ENCODE measurements at places on chromosomes 16 and 17.

- peak; percentile 66 for DNase-seq
Measured at GRCh38 chr17:42266918-42267766, 9.0 kb downstream of the STAT5B start.

DNA sequence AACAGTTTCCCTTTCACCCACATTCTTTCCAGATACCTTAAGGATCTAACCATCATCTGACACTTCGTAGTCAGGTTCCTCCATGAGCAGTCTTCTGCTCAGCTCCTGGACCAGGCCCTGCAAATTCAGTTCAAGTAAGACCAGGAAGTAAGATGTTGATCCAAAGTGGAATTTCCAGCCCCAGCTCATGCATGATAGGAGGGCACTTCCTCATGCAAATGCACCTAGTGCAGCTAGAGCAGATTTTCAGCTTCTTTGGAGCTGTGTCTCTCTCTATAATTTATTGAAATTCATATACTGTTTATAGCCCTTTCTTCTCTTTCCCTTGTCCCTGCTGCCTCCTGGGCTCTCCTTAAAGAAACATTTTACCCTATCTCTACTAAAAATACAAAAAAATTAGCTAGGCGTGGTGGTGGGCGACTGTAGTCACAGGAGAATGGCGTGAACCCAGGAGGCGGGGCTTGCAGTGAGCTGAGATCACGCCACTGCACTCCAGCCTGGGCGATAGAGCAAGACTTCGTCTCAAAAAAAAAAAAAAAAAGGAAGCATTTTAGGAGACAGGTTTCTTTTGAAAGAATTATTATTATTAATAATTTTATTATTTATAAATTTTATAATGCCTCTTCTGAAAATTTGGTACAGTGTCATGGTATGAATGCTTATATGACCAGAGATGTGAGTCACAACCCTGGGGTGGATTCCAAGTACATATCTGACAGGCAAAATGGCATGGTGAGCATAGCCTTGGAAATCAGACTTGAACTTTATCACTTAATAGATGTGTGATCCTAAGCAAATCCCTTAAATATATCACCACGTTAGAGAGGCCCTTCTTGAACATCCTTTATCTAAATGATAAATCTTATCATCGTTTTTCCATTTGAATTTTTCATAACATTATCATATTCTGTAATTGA, 94.3 kb downstream of the SSH2 start:
- peak; percentile 29 for DNase-seq

- DNase-seq = peak; percentile 89
Measured at GRCh38 chr17:77127735-77128361, 12.9 kb upstream of the SEC14L1 start.

DNA sequence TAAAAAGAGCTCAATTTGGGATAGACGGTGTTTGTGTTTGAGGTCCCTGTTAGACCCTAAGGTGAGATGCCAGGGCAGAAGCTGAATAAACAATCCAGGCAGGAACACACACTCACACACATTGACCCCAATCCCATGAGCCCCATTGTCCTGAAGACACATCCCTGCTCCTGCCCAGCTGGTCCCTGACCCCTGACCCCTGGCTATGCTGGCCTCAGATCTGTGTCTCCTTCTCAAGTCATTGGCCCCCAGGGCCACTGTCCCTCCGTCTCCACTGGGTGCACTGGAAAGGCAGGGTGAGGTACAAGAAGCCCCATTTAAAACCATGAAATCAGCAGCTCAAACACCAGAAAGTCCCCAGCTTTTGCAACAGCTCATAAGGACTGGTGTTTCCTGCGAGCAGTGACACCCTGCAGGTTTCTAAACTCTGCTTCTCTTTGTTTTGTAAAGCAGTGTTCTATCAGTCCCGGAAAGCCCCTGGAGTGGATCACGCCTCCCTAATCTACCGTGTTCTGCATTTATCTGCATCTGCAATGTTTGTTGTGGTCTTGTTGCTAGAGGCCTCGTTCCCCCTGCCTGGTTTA, 18.0 kb upstream of the ASGR2 start:
- peak; percentile 92 for DNase-seq

GRCh38 chr16:583815-584591, 5.9 kb upstream of the RAB40C start:
- no peak for DNase-seq

DNA sequence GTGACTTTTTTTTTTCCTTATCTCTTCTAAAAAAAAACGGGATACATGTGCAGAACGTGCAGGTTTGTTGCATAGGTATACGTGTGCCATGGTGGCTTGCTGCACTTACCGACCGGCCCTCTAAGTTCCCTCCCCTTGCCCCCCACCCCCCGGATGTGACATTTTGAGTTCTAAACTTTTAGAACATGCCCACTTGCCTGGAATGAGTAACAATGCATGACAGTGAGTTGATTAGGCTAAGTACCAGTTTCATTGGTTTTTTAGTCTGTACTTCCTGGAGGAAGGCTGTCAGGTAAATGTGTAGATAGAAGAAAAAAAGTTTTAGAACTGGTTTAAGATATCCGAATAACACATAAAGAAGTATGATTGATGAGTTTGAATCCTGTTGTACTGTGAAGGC, 4.0 kb downstream of the BPTF start:
- no peak for DNase-seq

GRCh38 chr16:53999841-54000240, 286.7 kb downstream of the IRX3 start:
- no peak for DNase-seq

DNA sequence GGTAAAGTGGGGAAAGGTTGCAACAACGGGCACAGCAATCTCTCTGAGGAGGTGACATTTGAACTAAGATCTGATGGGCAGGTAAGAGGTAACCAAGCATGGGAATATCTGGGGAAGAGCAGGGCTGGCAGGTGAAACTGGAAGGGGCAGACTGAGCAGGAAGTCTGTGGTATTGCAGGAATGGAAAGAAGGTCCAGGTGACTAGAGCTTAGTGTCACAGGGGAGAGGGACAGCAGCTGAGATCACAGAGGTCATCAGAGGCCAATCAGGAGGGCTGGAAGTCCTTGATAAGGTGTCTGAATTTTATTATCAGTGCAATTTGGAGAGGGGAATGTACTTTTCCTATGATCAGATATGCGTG, 73.3 kb upstream of the DHX40 start:
- no peak for DNase-seq

- DNase-seq = no peak
Measured at GRCh38 chr17:50194934-50195865, 6.2 kb downstream of the COL1A1 start.

DNA sequence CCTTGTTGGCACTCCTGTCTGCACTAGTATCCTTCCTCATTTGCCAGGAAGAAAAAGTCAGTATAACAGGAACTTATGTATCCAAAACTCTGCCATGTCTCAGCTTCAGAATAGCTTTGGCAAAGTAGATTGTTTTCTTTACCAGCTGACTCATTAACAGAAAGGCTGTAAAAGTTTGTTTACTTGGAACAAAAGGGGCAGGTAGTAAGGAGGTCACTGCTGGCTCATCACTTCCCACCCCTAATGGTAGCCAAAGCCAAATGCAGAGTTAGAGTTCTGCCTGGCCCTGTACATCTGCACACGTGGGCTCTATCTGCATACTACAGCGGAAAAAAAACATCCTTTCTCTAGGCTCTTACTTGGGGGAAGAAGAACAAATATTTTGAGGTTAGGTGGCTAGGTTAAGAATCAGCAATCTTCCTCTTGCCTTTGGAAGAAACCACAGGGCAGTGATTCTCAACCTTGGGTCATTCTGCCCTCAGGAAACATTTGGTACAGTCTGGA, 90.9 kb upstream of the BCAR1 start:
- peak; percentile 28 for DNase-seq

DNA sequence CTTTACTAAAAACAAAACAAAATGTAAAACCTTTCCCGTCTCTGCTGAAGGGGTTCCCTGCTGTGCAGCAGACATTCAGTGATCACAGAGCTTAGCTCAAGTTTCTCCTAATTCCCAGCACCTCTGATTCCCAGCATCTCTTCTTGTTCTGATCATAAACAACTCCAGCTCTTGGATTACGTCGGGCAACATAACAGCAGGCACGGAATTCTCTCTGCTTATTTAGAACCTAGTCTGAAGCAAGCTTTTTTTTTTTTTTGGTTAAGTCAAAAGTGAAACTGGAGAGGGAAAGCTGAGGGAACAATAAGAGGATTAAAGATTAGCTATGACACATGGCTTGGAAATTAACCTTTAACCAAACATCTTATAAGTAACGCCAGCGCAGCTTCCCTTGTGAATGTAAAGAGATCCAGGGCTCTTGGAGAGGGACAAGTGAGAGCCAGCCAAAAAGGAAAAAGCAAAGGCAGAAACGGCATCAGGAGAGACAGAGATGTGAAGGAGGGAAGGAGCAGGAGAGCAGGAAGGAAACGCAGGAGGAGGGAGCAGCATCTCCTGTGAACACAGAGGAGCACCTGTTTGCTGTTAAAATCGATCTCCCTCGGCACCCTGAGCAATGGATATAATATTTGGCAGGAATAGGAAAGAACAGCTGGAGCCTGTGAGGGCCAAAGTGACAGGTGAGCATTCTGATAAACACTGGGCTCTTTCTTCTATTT, at the start of gene BCO1:
BCO1 (plus strand) TSS at position 394 of the 716 bp plus-strand sequence; CDS start at position 614, 220 bp downstream.
- DNase-seq = no peak

DNA sequence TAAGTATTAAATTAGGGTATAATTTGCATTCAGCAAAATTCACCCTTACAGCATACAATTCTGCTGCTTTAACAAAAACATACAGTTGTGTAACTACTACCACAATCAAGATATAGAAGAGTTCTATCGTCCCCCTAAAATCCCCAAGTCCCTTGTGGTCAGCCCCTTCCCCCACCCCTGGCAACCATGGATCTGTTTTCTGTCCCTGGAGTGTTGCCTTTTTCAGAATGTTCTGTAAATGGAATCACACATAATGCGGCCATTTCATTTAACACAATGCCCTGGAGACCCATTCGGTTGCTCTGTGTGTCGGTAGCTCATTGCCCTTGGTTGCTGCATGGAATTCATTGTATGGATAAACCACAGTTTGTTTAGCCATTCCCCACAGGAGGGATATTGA, 190.2 kb downstream of the IRX5 start:
- no peak for DNase-seq

DNA sequence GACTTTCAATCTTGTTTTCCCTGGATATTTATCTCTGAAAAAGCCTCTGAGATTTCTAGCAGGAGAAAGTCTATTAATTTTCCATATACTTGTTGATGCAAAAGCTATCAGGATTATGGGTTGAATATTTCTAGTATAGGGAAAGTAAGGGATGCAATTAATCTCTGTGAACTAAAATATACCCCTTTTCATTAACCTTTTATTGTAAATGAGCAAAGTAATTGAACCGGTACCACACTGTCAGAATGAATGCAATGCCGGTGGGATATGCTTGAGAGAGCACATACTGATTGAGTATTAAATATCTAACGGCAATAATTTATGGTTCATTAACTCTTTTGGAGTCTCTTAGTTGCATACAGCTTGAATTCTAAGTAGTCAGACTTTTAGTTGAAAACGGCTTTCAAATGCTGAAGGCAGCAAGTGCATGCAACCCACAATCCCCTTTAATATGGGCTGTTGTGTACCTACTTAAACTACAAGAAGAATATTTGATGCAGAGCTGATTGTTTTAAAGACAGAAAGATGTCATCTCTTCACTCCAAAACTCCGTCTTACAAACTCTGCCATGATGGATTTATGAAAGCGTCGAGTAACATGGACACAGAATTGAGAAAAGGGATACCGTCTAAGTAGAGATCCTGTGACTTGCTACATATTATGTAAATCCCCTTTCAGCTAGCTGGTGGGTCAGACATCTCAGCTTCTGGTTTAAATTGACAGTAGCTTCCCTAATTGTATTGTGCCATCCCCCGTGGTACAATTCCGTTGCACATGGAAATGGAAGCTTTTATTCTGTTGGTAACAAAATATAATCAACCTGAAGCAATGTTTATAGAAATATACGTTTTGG, 141.3 kb upstream of the CDH8 start:
- DNase-seq = no peak

DNA sequence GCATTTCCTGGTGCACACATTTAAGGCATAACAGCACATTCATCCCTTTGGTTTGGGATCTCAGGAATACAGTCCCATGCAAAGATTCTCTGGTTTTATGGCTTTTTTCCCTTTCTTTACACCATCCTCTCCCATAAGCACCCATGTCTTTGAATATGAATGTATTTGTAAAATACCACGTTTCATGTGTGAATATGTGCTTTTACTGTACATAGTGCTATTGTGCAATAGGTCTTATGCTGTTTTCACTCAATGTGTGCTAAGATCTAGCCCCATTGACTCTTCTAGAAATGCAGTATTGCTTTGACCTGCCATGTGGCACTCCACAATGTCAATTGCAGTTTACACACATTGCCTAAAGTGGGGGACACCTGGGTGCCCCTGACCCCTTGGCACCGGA, 10.1 kb upstream of the SPNS1 start:
- no peak for DNase-seq

- no peak for DNase-seq
Measured at GRCh38 chr17:41416479-41416878, 7.9 kb downstream of the KRT37 start.

DNA sequence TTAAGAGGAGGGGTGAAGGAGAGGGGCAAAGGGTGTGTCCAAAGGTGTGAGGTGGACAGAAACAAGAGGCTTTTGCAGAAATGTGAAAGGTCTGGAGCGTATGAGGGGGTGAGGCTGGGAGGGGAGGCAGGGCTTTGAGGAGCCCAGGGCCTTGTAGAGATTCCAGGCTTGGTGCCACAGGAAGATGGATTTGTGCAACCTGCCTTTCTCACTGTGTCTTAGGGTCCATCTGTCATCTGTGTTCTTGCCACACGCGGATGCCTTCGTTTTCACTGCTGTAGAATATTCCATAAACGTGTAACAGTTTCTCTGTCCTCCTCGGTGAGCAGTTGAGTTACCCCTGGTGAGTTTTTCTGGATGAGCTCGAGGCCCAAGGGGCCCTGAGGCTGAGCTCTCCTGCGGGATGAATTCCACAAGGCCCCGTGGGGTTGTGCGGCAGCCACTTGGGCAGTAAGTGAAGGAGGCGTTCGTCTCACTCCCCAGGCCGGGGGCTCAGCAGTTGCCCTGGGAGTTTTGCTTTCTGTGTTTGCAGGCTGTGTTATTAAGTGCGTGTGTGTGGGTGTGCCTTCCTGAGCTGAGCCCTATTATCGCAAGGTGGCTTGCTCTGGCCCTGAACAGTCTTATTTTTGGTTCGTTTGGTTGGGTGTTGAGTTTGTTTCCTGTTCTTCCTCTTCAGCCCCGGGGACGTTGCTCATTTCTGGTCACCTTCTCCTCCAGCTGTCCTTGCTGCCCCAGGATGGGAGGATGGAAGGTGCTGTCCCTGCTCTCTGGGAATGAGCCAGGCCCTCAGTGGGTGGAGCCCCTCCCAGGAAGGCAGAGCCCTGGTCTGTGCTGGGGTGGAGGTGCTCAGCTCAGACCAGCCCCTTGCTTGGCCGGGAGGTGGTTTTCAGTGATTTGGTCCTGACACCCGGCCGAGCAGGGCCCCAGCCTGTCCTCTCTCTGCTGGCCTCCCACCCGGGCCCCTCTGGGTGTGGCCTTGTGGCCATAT, 28.4 kb downstream of the BAIAP2 start:
- DNase-seq = no peak

- DNase-seq = no peak
Measured at GRCh38 chr16:12435018-12435417, 368.7 kb downstream of the CPPED1 start.

DNA sequence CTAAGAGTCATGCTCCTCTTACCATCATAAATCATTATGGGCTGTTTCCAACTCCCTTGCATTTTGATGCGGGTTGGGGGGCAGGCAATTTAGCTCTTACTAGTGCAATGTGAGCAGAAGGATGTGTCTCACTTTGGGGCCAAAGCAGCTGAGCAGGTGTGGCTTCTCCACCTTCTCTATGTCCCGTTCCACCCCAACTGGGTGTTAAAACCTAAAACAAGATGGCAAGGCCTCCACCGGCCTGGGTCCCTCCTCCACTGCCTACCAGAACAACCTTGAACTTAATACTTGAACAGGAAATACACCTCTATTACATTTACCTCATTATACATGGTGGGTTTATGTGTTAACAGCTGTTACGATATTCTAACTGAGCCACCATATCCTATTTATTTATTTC, 52.8 kb downstream of the TOX3 start:
- no peak for DNase-seq
